ENCODE measurements at places on chromosomes 13 and 19.

GRCh38 chr13:46605825-46606554, 53.0 kb downstream of the LRCH1 start:
- no peak for DNase-seq

- DNase-seq, result no peak
These were observed 77.4 kb downstream of the DOCK9 start for GRCh38 chr13:98900442-98900841.

GRCh38 chr13:112657850-112658445, 31.9 kb upstream of the ATP11A start:
- no peak for DNase-seq

- peak; percentile 55 for DNase-seq
These were observed 7.9 kb upstream of the JUNB start for GRCh38 chr19:12783291-12783848.

DNA sequence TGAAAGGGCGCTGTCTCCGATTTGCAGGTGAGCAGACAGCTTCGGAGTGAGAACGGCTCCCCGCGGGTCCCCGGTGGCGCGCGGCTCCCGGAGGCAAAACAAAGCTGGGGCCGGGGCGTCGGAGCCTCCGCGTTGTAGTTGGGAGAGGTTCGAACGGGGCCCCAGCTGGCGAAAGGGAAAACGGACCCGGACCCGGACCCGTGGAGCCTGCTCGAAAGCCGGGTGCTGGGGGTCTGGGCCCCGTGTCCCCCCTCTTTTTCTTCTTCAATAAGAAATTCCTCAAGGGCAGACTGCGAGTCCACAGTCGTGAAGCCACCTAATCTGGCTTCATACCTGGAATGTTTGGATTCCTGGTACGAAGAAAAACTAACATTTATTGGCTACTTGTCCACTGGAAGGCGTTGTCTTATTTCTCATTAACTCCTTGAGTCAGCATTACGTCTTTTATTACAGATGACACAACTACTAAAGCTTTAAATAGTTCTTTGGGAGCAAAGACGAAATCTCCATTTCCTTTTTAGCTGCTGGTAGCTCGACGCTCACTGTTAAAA, 632 bp upstream of the MTIF3 start:
- peak; percentile 32 for DNase-seq
